CD4-positive, alpha-beta T cell treated with Interleukin-17A for 4 hours (primary cell): ENCODE measurements at places on chromosomes 12 and 14.
A peak's percentile ranks its signal among the peaks of the same experiment; 100 is the strongest.

- DNase-seq: no peak
These were observed 81.1 kb upstream of the GTF2A1 start for GRCh38 chr14:81301813-81302212.

- DNase-seq: peak; percentile 61
These were observed 2.5 kb downstream of the ANG start for GRCh38 chr14:20690848-20691640.

- DNase-seq: peak; percentile 36
These were observed 41.1 kb downstream of the PRB3 start for GRCh38 chr12:11228296-11228879.

DNA sequence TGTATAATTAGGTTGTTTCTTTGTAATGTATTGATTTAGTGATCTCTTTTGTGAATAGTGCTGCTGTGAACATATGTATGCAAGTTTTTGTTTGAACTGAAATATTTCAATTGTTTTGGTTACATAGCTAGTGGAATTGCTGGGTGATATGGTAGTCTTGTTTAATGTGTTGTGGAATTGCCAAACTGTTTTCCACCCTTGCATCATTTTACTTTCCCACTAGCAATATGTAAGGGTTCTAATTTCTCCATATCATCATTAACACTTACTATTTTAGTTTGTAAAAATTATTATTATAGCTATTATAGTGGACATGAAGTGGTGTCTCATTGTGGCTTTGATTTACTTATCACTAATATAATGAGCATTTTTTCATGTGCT lies 5.9 kb downstream of the G2E3 start:
- no peak for DNase-seq

DNA sequence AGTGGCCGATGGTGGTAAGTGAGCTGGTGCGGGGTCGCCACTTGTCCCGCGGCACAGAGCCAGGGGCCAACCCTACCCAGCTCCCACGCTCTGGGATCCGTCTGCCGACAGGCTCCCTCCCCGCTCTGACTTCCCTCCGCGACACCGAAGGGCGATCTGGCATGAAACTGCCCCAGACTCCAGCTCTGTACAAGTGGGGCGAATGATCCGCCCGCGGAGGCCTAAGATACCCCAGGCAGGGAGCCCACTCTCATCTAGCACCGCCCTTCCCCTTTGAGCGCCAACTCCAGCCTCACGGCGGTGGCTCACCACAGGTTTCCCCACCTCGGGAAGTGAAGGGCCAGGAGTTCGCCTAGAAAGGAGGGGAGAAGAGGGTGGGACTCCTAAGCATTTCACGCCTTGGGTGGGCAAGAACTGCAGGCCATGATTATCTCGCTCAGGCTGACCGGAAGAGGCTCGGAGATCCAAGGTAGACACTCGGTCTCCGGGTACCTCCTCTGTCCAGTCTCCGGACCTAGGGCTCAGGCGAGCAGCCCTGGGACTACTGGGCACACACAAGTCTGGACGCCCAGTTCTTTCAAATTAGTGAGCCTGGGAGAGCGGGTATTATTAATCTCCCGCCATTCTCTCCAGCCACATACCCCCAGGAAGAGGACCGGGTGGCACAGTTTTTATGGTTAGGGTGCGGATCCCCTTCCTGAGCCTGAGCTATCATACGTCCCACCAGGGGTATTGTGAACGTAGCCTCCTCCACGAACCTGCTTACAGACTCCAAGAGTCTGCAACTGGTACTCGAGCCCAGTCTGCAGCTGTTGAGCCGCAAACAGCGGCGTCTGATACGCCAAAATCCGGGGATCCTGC lies 849 bp downstream of the WNT1 start:
- peak; percentile 24 for DNase-seq

DNA sequence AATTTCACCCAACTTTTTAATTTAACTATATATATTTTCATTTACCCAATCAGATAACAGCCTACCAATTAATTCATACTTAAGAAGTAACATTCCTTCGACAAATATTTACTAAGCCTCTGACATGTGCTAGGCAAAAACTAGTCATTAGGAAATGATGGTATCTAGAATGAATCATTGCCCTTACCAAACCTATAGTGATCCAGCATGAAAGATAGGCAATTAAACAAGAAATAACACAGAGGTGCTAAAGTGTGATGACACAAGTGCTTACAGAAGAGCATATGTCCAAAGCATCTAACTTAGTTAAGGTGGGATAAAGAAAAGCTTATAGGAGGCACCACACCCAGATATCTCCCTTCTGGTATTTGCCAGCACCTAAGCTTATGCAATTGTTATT lies 166.5 kb upstream of the RASSF8 start:
- DNase-seq: no peak

DNA sequence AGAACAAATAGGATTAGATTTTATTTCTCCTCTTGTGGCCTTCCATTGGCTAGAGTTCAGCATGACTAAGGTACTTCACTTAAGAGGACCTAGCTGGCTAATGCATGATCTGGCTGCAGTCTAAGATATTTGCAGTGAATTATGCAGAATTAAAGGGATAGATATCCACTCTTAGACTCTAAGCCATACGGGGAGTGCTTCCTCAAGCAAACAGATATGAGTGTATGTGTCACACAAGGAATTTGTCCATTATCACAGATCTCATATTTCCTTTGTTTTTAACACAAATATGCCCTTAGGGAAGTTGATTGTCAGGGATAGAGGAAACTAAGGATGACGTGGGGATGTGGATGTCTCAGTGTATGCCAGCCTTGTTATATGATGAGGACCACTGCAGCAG lies 88.1 kb upstream of the DHRS4 start:
- DNase-seq: no peak

DNA sequence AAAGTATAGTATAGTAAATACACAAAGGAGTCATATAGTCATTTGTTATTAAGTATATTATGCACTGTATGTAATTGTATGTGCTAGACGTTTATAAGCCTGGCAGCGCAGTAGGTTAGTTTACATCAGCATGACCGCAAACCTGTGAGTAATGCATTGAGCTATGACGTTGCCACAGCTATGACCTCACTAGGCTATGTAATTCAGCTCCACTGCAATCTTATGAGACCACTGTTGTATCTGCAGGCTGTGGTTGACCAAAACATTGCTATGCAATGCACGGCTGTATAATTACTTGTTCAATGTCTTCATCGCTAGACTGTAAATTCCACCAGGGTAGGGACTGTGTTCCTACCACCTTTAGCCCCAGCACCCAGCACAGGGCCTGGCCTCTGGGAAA lies 53.2 kb upstream of the VASH1 start:
- DNase-seq: no peak

- DNase-seq: no peak
These were observed 413.6 kb downstream of the TMEM121 start for GRCh38 chr14:105939810-105940508.

GRCh38 chr12:92145731-92146496 lies at the start of gene BTG1:
BTG1 (minus strand) TSS chr12:92145846; CDS start chr12:92145535, 311 bp downstream.
- peak; percentile 99 for DNase-seq

DNA sequence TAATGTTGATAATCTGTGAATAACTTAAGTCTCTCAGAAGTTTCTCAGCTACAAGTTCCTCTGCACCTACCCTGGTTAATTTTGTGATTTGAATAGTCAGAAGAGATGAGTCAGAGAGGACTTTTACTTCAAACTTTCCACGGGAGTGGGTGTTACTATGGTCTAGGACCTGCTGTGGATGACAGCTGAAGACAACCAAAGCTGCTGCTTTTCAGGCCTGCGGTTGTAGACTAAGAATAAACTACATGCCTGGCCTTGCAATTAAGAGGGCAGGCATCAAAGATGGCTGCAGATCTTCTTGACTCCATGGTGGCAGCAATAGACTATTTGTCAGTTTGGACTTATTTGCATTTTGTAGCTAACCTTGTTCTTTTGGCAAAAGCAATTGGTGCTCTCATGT lies 227.1 kb upstream of the KRR1 start:
- peak; percentile 6 for DNase-seq

- DNase-seq: no peak
These were observed 1005.5 kb downstream of the VRK1 start for GRCh38 chr14:97802430-97803373.

- no peak for DNase-seq
These were observed 85.1 kb downstream of the DERA start for GRCh38 chr12:15996254-15996653.

DNA sequence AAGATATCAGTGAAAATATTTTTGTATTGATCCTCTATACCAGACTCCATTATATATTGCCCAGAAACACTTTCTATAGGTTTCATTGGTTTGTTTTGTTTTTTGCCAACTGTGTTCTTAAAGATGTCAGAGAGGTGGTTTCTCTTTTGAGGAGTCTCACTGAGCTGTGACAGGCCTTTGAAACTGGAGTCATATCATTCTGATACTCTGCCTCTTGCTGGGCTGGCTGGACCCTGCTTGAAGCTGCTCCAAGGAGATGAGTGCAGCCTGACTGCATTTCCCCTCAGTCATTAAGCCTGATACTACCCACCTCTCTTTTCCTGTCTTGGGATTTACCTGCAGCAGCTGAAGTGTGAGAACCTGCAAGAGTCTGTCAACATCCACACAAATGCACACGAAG lies 16.4 kb upstream of the TAS2R30 start:
- no peak for DNase-seq

DNA sequence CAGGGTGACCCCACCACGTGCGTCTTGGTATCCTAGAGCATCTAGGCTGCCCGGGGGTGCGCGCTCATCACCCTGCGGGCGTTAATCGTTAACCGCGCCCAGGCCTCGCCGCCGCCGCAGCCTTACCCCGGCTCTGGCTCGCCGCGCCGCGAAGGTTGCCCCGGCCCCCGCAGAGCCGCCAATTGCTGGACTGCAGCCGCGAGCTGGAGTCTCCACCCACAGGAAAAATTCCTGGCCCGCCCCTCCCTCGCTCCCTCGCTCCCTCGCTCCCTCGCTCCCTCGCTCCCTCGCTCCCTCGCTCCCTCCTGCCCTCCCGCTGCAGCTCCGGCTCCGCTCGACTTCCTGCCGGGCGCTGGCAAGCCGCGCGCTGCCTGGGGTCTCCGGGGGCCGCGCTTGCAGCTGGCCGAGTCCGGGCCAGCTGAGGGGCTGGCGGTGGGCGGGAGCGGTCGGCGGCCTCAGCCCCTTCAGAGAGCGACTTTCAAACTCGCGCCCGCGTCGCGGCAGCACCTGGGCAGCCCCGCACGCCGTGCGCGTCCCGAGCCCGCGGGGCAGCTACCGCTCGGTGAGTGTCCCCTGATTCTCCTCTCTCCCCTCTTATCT lies at the start of gene PLEKHG3:
Gene PLEKHG3 (plus strand): TSS at position 282 of the 600 bp plus-strand sequence. CDS start 23,208 bp downstream, outside the sequence.
- DNase-seq: peak; percentile 49

DNA sequence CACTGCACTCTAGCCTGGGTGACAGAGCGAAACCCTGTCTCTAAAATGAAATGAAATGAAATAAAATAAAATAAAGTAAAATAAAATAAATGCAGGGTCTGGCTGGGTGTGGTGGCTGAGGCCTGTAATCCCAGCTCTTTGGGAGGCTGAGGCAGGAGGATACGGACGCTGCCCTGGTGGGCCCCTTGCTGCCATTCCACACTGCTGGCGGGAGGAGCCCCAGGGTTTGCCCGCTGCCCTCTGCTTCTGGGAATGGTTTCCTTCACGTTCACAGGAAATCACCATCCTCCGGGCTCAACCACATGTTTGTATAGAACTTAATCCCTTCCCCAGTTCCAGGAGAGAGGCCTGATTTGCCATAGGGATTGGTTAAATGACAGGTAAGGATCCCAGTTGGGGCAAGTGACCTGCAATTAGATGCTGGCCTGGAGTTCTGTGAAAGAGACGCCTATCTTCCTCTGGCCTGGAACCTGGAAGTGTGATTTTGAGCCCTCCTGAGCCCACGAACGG lies 29.3 kb downstream of the CALM1 start:
- DNase-seq: no peak

DNA sequence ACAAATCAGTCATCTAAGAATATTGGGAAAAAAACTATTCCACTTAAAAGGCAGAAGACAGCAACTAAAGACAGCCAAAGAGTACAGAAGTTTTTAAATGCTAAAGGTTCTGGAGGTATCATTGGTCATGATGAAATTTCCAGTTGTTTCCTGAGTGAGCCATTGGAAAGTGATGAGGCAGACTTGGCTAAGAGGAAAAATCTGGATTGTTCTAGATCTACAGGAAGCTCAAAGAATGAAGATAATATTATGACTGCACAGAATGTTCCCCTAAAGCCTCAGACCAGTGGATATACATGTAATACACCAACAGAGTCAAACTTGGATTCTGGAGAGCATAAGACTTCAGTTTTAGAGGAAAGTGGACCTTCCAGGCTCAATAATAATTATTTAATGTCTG lies 22.8 kb downstream of the GALNT4 start:
- no peak for DNase-seq

GRCh38 chr14:26204728-26205479 lies 392.9 kb downstream of the NOVA1 start:
- DNase-seq: no peak
